ENCODE measurements at places on chromosomes 13 and 19.
A peak's percentile ranks its signal among the peaks of the same experiment; 100 is the strongest.

DNA sequence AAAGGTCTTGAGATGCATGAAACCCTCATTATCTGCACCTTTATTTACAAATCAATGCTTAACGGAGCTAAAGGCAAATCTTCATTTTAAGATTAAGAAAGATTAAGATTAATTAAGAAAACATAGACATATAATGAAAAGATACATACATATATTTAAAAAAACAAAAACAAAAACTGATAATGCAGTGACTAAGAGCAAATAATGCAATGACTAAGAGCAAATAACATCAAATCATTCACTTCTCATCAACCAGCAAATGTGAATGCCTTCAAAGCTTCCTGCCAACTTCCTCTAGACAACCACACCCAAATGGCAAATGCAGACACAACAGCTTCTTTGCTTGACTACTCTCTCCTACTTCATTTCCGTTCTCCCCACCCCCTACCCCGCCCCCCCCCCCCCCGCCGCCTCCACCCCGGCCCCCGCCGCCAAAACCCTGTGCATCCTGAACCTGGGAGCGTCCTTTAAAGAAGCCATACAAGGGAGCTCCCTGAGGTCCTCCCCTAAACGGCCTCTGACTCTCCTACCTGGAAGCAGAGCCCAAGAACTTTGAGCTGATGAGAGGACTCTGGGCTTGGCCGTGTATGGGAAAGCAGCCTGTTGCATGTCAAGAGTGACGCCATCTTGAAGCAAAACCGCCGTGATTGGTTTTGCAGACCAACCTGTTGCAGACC lies 24.5 kb downstream of the TEX101 start:
- DNase-seq = peak; percentile 49

DNA sequence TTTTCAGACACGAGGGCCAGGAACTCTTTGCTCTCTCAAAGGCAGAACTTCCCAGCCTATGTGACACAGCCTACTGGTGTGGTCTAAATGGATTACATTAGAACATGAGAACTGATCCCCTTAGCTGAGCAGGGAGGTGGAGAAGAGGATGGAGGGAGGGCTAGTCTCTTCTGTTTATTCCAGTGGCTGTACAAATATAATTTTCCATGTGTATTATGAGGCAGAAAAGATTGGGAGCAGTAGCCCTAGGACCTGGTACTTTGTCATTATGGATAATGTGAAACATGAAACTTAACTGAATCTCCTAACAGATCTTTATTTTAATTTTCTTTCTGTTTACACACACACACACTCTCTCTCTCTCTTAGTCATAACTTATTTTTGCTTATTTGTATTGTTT lies 82.1 kb downstream of the WDFY2 start:
- no peak for DNase-seq

DNA sequence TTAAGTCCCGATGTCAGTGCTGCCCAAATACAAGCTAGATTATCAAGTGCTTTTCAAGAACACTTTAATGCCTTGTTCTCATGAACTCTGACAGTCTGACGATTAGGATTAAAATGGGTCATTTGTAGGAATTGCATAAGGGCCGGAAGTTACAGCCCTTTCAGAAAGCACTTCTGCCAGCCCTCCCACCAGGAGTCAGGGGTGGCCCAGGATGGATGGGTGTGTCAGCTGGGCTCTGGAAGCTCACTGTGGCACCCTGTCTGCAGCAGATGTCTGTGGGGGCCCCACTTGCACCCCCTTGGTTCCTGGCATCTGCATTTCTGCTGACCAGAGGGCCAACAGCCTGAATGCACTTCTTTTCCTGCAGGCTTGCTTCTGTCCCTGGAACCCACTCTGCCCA lies 712.7 kb downstream of the UQCRFS1 start:
- no peak for DNase-seq

GRCh38 chr19:18274219-18274780 lies at the start of gene IQCN:
Gene IQCN (minus strand): TSS chr19:18274452. CDS start chr19:18269478, 4,974 bp downstream.
- DNase-seq = no peak

GRCh38 chr13:114035583-114036531 lies 62.0 kb upstream of the C13orf46 start:
- DNase-seq = no peak

DNA sequence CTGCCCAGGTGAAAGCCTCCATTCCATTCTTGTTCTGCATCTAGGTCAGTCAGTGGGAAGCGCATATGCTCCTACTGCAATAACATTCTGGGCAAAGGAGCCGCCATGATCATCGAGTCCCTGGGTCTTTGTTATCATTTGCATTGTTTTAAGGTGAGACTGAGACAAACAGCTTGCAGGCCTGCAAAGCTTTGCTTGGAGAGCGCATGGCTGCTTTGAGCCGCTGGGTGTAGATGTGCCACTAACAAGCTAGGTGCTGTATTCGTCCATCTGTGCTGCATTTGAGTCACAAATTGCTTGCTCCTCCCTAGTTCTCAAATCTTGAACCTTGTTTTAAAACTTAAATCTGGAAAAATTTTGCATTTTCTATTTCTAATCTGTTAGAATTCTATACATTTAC lies 219.1 kb downstream of the LMO7 start:
- DNase-seq = no peak

DNA sequence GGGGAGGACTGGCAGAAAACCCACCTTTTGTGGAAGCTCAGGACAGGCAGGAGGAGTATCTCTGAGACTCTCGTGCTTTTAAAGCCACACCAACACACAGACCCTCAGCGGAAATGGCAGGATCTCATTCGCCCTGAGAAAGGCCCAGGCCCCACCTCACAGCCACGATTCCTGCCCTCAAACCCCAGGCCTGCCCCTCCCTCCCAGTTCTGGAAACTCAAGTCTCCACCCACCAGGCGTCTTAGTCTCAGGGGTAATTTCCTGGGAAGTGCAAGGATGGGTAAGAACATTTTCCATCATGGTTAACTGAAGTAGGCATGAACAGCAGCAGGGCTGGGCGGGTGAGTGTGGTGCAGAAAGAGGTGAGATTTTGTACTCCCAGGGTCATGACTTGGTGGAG lies 8.0 kb upstream of the PDE4C start:
- no peak for DNase-seq

GRCh38 chr13:112712451-112713207 lies 22.8 kb downstream of the ATP11A start:
- no peak for DNase-seq

DNA sequence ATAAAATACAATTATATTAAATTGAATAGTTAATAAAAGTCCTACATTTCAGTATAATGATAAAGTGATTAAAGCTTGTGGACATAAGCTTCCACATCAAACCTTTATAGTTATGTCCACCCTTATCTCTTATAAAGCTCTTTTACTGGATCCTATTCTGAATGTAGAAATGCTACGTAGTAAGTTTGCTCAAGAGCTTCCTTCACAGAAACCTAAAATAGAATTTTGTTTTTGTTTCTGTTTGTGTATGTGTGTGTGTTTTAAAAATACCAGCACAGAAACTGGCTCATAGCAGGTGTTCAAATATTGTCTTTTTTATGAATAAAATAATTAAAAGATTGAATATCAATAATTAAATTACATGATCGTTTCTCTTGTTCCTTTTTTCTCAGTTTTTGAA lies 21.0 kb upstream of the UFM1 start:
- no peak for DNase-seq

- DNase-seq = no peak
Observed at GRCh38 chr19:50286443-50286842, 42.7 kb downstream of the KCNC3 start.

- DNase-seq = no peak
Observed at GRCh38 chr19:47113850-47114651, 475 bp upstream of the ZC3H4 start.

DNA sequence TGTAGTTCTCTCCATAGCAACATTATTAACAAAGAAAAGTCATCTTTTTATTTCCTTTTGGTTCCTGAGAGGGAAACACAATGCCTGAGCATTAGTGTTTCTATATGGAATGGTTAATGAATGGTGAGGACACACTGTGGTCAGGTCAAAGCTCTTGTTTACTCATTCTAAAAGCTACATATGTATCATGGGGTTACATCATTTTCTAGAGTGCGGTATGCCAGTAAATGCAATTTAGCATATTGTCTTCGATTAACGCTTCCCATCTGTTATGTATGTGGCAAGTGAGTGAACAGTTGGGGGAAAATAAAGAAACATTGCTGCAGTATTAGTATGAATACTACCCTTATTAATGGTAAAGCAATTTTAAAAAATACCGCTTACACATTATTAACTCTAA lies 1152.2 kb upstream of the SPRY2 start:
- no peak for DNase-seq

- no peak for DNase-seq
Observed at GRCh38 chr13:103935117-103935516, 868.9 kb upstream of the SLC10A2 start.

GRCh38 chr19:38310986-38311385 lies 4.8 kb downstream of the YIF1B start:
- no peak for DNase-seq
